ENCODE measurements at places on chromosomes 5 and 9. TPM values are rescaled to one million over a fixed set of nuclear protein-coding genes. Genes with fewer than 3 reads are reported as not detected.

PCDHB7 gene
- 2.1 TPM for total RNA-seq

IL7R gene
- total RNA-seq = 0.22 TPM

- no peak overlapping the region for H3K4me3 ChIP-seq
- no peak for DNase-seq
- H3K4me1 ChIP-seq = peaks cover 10% of the 10 kb centered on the region
- no peak overlapping the region for H3K27ac ChIP-seq
- no peaks in the 10 kb centered on the region for H3K36me3 ChIP-seq
Measured at GRCh38 chr9:89718651-89719050, 113.8 kb downstream of the GADD45G start.

DNA sequence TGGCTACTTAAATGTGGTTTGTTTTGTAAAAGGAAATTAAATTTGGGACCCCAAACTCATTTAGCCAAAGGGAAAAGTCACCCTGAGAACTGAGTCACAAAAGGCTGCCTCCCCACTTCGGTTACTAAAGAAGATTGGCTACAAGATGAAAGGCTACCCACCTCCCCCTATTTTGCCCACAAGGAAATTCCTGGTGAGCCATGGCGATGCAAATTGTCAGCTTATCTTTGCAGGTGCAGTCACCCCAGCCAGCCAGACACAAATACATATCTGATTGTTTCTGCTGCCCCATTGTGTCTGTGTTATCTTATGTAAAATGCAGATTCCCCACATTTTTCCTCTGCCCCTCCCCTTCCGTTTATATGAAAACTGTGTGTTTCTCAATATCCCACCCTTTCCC, 8.9 kb downstream of the PAEP start:
- no peaks in the 10 kb centered on the region for H3K4me1 ChIP-seq
- H3K27me3 ChIP-seq = peaks cover 3% of the 10 kb centered on the region
- no peak overlapping the region for H3K4me3 ChIP-seq
- H3K36me3 ChIP-seq = no peaks in the 10 kb centered on the region
- H3K27ac ChIP-seq = no peak overlapping the region
- no peak for DNase-seq

DNA sequence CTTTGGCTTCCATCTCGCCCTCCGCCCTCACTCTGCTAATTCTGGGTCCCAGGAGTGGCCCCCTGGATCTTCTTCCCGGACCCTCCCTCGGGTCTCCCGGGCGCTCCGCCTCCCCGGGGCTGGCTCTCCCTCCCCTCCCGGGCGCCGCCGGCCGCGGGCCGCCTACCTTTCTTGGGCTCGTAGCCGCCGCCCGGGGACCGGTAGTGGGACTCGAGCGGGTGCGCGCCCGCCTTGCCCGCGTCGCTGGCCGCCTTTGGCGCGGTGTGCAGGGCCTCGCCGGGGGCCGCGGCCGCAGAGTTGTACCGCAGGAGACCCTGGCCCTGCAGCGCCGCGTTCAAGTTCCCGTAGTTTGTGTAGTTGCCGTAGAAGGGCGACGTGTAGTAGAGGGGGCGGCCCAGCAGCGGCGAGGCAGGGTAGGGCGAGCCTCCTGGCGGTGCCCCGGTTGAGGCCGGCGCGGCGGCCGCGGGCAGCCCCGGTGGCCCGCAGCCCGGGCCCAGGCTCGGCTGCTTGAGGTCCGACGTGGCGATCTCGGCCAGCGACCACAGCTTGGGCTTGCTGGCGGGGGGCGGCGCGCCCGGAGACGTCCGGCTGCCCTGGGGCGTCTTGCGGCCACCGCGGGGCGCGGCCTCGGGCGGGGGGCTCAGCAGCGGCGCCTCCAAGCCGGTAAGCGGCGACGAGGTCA, 3.2 kb downstream of the IRX2 start:
- no peak overlapping the region for H3K4me3 ChIP-seq
- no peak overlapping the region for H3K27ac ChIP-seq
- no peaks in the 10 kb centered on the region for H3K36me3 ChIP-seq
- H3K4me1 ChIP-seq = peaks cover 13% of the 10 kb centered on the region

- peaks cover 7% of the 10 kb centered on the region for H3K4me1 ChIP-seq
- no peaks in the 10 kb centered on the region for H3K27me3 ChIP-seq
- no peak overlapping the region for H3K27ac ChIP-seq
Measured at GRCh38 chr5:67190410-67190809, 6.2 kb downstream of the CD180 start.

DNA sequence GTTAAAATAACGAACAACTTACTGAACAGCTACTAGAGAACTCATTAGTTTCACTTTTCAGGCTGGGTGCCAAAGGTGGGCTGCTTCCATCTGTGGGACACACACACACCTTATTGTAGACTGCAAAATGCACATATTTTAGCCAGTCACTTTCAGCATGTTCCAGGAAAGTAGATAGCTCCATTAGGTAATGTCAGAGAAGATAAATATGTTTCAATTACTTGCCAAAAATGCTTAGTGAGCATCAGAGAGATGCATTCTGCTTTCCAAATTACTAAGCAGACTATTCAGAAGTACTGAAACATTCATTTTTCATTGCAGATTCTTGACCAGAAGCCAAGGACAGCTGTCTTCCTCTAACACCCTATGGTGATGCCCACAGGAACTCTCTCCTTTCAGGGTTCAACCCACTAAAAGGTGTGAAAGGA, 56.2 kb upstream of the APC start:
- peak; percentile 21 for DNase-seq
- H3K36me3 ChIP-seq = no peaks in the 10 kb centered on the region
- H3K4me1 ChIP-seq = peaks cover 12% of the 10 kb centered on the region
- no peak overlapping the region for H3K4me3 ChIP-seq
